Fibroblast of lung (primary cell): ENCODE measurements at places on chromosomes 1 and 21.

- peak; percentile 49 for DNase-seq
These were observed 2.3 kb upstream of the KCNC4 start for GRCh38 chr1:110207831-110208230.

DNA sequence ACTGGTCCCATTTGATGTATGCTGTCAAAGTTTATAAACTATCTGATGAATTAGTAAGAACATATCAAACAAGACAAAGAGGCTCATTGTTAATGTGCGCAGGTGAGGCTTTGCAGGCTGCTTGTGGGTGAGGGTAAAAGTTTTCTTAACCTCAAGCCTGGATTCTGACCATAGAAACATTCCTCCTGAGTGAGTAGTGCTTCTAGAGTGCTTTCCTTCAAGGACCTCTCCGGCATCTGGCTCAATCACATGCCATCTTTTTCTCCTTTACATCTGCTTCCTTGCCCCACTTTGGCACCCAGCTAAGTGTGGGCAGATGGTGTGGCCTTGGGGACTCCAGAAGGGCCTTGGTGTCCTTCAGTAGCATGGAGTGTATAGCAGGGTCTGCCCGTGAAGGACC lies 104.0 kb downstream of the ROR1 start:
- peak; percentile 93 for DNase-seq

GRCh38 chr1:101290922-101291561 lies 54.2 kb downstream of the S1PR1 start:
- no peak for DNase-seq

GRCh38 chr1:170716835-170717429 lies 53.0 kb downstream of the PRRX1 start:
- DNase-seq, result no peak

- no peak for DNase-seq
These were observed 243.1 kb downstream of the ZNF648 start for GRCh38 chr1:181818459-181818858.

GRCh38 chr1:153611356-153611755 lies 1.6 kb downstream of the S100A16 start:
- no peak for DNase-seq

DNA sequence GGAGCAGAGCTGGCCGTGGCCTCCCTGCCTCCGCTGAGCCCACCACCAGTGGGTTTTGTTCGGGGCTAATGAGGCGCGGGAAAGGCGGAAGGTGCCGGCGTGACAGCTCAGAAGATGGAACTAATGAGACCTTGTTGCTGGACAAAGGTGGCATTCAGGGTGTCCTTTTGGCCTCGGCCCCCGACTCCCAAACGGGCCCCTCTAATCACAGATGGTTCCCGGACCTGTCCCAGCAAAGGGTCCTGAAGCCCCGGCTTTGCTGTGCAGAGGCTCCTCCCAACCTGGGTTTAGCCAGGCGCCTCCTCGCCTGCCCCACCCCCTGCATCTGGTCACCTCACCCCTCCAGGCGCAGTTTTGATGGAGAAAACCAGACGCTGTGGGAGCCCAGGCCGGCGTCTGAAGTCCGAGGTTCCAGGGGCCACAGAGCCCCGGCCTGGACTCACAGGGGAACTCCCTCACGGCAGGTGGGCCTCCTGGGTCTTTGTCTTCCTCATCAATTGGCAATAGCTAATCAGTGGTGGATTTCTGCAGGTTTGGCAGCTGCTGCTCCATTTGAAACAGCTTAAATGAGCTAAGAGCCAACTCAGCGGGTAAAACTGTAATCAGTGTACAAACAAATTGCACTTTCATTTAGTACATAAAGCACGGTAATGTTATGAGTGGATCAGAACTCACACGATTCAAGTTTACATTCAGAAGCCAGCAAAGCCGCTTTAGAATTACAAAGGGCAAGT lies 44.3 kb upstream of the ADARB1 start:
- DNase-seq, result no peak

DNA sequence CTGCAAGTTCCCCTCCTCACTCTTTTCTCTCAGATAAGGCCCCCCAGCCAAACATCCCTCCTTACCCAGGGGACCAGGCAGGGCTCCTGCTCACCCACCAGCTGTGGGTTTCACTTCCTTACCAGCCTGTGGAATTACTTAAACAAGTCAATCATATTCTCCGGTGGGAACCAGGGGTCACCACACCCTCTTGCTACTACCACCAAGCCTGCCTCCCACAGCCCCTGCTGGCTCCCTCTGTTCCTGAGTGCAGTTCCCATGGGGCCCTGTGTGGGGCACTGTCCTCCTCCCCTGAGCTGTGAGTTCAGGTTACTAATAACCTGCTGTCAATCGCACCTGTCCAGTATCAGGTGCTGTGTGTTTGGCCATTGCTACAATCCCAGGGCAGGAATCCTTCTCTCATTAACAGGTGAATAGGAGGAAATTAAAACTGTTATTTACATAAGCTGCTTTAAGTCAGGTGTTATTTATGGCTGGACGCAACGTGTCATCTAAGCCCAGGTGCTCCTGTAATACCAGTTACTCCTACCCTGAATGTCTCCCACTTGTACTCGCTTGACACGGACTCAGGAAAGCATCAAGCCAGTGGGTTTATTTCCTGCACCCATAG lies 53.1 kb upstream of the LBR start:
- DNase-seq, result no peak

- no peak for DNase-seq
These were observed 151.0 kb downstream of the ST6GALNAC3 start for GRCh38 chr1:76225526-76225925.

DNA sequence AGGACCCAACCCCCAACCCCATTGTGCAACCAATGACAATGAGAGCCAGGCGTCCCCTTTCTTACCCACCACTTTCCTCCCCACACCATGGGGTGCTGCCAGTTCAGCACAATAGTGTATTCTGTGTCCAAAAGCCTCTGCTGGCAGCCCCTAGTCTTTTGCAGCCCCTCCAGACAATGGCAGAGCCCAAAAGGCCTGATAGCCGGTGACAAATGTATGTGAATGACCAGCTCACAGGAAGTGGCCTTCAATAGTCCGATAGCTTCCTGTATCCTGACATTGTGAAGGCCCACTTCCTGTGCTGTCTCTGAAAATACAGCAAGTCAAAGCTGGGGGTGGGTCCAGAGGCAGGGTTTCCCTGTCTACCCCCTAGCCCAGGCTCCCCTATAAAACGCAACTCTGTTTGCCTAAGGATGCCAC lies 16.6 kb downstream of the SMIM12 start:
- no peak for DNase-seq

GRCh38 chr1:212045981-212046380 lies 10.4 kb downstream of the DTL start:
- no peak for DNase-seq

DNA sequence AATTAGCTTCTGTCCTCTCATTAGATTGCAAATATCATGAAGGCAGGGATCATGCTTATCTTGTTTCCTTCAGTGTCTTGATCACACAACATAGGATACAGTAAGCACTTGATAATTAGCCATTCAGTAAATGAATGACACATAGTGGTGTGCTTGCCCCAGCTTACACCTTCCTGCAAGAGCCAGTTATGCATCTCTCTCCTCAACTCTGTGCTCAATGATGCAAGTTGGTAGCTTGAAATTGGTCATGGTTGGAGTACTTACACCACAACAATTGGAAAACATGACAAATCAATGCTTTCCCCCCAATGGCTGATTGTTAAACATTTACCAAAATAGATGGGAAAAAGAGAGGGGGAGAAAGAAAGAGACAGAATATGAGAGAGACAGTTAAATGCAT lies 129.2 kb downstream of the NUF2 start:
- no peak for DNase-seq

GRCh38 chr1:22262583-22262982 lies 119.7 kb upstream of the WNT4 start:
- DNase-seq, result no peak

DNA sequence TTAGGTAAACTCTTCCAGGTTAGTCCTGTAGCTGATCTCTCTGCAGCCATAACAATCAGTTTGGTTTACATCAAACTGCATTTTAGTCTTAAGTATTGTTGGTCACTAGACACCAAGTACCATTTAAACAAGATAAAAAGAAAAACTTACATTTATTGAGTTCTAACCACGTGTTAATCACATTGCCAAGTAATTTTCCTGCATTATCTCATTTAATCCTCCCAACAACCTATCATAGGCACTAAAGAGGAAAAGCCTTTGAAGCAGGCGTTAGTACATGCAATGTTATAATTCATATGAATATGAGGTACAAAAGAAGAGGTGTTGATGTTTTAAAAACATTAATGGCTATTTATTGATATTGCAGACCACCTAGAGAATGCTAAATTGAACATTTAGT lies 9.0 kb downstream of the DR1 start:
- DNase-seq, result no peak

GRCh38 chr1:41766546-41766945 lies 152.2 kb downstream of the HIVEP3 start:
- no peak for DNase-seq

- no peak for DNase-seq
These were observed 93.1 kb downstream of the SLC16A1 start for GRCh38 chr1:112862753-112863426.

DNA sequence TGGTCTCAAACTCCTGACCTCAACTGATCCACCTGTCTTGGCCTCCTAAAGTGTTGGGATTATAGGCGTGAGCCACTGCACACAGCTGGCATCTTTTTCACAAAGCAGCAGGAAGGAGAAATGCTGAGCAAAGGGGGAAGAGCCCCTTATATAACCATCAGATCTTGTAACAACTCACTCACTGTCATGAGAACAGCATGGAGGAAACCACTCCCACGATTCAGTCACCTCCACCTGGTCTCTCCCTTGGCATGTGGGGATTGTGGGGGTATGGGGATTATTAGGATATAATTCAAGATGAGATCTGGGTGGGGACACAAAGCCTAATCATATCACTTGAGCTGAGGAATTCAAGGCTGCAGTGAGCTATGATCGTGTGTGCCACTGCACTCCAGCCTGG lies 3.0 kb upstream of the MFSD2A start:
- no peak for DNase-seq

DNA sequence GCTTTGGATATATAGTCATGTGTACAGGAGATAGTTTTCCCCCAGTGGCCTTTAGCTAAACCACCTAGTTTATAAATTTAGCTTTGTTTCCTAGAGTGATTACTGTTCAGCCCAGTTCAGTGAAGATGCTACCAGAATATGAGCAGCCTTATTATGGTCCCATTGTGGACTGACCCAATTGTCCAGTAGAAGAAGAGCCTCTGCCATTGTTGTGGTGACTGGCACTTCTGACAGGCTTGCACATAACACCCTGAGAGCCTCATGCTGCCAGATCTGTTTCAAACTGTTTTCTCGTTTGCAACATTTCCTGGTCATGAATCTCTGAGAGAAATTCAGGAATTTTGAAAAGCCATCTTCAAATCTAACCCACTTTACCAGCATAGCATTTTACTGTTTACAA lies 20.6 kb downstream of the KPNA6 start:
- no peak for DNase-seq

GRCh38 chr1:23273450-23274133 lies 56.3 kb upstream of the HTR1D start:
- peak; percentile 84 for DNase-seq

DNA sequence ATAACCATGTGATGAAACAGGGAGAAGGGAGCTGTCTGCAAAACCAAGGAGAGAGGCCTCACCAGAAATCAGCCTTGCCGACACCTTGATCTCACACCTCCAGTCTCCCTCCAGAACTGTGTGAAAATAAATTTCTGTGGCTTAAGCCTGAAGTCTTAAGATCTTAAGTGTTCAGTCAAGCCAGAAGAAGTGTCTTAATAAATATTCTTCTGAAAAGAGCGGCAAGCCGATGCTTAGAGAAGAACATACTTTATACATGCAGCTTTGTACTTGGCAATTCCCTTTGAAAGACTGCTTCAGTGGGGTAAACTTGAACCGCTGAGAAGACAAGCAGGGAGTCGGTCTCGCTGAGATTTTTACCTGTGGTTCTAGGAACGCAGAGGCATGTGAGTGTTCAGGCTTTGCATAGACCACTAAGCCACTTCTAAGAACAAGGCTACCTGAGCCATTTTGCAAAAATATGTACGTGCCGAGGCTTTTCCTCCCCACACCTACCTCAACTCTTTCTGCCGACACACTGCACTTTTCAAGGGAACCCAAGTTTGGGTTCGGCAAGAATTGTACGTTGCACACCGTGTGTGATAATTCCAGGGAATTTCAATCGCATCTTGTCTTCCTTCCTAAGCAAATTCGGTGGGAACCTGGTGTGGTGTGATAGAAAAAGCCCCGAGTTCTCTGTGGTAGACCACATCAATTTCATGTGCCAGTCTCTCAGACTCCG lies 3.4 kb downstream of the RUNX1 start:
- no peak for DNase-seq

DNA sequence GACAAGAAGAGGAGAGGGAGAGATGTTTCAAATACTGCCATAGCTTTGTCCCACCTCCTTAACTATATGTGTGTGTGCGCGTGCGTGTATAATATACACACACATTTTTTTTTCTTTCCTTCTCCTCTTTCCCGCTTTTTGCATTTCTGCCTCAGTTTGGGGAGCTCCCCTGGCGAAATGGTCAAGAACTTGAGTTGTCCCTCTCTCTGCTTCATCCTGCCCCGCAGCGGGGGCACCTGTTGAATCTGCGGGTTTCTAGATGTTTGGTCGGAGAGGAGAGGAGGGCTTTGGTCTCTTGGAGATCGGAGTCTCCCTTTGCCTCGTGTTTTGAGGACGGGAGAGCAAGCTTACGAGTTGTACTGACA lies 504 bp downstream of the SCCPDH start:
- peak; percentile 48 for DNase-seq

GRCh38 chr1:7257225-7257624 lies 472.0 kb downstream of the CAMTA1 start:
- no peak for DNase-seq

DNA sequence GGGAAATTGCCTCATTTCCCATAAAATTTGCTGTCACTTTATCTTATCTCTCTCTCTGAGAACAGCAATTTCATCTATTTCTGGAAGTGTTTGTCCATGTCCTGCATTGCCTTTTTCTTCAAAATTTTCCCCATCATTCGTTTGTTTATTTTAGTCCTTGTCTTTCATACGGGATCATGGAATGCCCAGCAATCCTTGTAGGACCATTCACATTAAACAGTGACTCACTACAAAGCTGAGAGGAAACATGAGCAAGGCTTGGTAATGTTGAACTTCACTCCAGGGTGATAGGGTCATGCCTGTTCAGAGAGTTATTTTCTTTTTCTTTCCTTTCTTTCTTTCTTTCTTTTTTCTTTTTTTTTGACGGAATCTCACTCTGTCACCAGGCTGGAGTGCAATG lies 32.2 kb upstream of the HNRNPU start:
- DNase-seq, result peak; percentile 91

- no peak for DNase-seq
These were observed 295.2 kb downstream of the LRRC7 start for GRCh38 chr1:69862906-69863305.
